ENCODE measurements at places on chromosomes 1 and 21. TPM values are rescaled to one million over a fixed set of nuclear protein-coding genes. Genes with fewer than 3 reads are reported as not detected.

SHISA4 gene
- total RNA-seq, result 0.94 TPM

RGSL1 gene
- total RNA-seq, result not detected

TGFB2 gene
- total RNA-seq, result not detected

SAMD11 gene
- 0.12 TPM for total RNA-seq

SELL gene
- total RNA-seq, result 211 TPM

ACTN2 gene
- not detected for total RNA-seq

RIMS3 gene
- total RNA-seq, result 9.3 TPM

TMIGD3 gene
- total RNA-seq, result not detected

OR2T11 gene
- total RNA-seq, result not detected
